CD4-positive, alpha-beta T cell treated with Interleukin-12 subunit alpha and Interleukin-12 subunit beta, for 1 hour (primary cell): ENCODE measurements at places on chromosomes 7 and 10.

GRCh38 chr7:128407233-128407589 is 2.6 kb downstream of the IMPDH1 start:
- DNase-seq, result no peak

- DNase-seq, result no peak
These were observed 982.8 kb upstream of the SORCS1 start for GRCh38 chr10:108147346-108147745.

GRCh38 chr7:50806143-50806542 is 23.4 kb upstream of the GRB10 start:
- DNase-seq, result no peak

- DNase-seq, result no peak
These were observed 5.5 kb downstream of the CCDC186 start for GRCh38 chr10:114168450-114169009.

GRCh38 chr10:17185873-17186272 is 15.6 kb downstream of the TRDMT1 start:
- no peak for DNase-seq

- no peak for DNase-seq
These were observed 336.7 kb upstream of the KLF6 start for GRCh38 chr10:4121502-4122380.

GRCh38 chr7:123774496-123774895 is 25.7 kb upstream of the WASL start:
- DNase-seq, result no peak

- no peak for DNase-seq
These were observed 20.9 kb upstream of the MGMT start for GRCh38 chr10:129446183-129446581.

- no peak for DNase-seq
These were observed 302.4 kb downstream of the GRID1 start for GRCh38 chr10:86064219-86064618.

DNA sequence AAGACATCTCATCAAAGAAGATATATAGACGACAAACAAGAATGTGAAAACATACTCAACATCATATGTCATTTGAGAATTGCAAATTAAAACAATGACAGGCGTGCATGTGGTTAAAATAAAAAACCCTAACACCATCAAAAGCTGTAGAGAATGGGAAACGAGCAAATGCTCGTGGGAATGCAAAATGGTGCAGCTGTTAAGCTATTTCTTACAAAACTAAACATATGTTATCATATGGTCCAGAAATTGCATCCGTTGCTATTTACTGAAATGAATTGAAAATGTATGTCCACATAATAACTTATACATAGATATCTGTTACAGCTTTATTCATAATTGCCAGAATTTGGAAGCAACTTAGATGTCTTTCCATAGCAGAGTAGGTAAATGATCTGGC is 574.4 kb downstream of the TNS3 start:
- no peak for DNase-seq

GRCh38 chr7:101772508-101773211 is 44.8 kb upstream of the CUX1 start:
- DNase-seq, result no peak

- peak; percentile 13 for DNase-seq
These were observed 739 bp upstream of the MEST start for GRCh38 chr7:130490888-130491804.

GRCh38 chr7:108875139-108875538 is 305.5 kb downstream of the DNAJB9 start:
- no peak for DNase-seq

DNA sequence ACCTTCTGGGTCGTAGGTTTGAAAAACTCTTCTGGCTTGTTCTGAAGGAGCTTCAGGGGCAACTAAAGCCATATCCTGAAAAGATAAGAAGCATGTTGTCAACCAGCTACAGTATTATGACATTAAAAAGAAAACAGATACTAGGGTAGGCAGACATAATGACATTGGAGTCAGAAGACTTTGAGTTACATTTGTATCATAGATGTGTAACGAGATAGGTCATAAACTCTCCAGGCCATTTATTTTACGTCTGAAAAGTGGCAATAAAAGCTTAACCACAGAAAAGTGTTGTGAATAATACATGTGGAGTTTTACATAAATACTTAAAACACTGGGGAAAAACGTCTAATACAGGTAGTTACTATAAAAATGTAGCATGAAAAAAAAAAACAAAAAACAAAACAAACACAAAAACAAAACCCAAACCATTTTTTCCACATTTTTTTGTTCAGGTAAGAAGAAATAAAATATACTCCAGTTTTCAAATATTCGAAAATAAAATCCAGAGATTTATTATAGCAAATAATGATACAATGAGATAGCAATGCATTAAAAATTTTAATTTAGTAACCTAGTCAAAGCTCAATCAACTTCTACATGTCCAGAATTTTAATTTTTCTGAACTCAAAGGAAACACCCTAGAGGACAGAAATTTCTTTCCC is 64.1 kb downstream of the MINDY3 start:
- no peak for DNase-seq

GRCh38 chr10:43619368-43619767 is 13.1 kb downstream of the ZNF485 start:
- no peak for DNase-seq

GRCh38 chr10:14712991-14713424 is 61.7 kb downstream of the FAM107B start:
- DNase-seq, result no peak

GRCh38 chr7:74412603-74413002 is 41.1 kb upstream of the GTF2IRD1 start:
- DNase-seq, result no peak

DNA sequence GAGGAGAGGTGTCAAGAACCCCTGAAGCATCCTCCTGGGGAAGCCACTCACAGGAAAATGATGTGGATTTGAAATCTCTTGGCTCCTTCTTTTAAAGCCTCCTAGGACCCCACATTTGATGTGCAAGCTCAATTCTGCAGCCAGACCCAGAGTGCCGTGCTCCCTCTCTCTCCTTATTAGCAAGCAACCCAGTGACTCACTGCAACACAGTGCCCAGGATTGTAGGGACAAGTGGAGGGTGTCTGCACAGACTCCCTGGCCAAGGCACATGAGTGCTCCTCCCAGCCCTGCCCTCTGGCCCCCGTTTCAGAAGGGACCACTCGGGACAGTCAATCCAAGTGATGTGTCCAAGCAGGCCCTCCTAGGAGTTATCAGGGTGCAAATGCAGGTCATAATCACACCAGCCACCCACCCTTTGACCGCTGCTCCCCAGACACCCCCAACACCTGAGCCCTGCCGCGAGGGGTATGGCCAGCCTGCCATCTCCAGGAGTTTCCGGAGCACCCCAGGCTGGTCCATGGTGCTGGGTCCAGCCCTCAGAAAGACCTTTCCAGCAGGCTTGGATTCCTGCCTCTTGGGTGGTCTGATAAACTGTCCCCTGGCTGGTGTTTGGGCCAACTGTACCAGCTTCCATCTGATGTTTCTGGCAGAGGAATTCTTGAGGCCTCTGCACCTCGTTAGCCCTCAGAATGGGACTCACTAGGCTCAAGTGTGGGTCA is 54.5 kb upstream of the CXCL12 start:
- no peak for DNase-seq

GRCh38 chr10:94279835-94280709 is 82.7 kb downstream of the NOC3L start:
- DNase-seq, result peak; percentile 50
